Thoracic aorta (tissue), 2 donors: ENCODE measurements at places on chromosomes 12 and 14.

DNA sequence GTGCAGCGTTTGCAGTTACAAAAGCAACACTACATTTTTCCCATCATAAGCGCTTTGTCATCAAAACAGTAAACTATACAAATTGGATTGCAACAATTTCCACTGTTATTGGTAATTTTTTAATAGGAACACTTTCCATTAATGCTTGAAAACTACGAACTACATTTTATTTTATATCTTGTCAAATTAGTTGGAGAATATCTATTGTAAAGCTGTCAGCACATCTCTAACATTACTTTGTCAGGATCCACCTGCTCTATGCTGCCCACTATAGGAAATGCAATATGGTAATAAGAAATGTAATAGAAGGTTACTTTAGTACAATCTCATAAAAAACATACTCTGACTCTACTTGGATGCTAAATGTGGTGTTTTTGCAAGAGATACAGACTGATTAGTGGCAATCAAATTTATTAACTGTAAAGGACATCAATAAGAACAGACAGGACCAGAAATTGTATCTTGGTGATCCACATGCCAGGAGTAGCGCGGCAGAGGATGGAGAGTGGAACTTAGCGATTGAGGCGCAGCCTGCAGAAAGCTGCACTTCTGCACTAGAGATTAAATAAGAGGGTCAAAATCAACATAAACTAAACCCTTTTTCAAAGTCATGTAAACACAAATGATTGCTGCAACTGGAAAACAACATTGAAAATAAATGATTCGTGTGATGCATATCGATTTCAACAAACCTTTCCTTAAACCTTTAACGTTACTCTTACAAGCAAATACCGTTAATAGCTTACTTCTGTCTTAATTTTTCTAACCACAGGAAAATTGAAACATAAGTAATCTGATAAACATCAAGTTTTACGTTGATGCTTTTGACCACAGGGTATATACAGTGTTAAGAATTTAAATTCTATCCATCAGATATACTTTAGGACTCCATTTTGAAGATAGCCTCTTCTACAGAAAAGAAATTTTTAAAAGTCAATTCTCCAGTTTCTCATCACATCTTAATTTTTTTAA lies 3.6 kb upstream of the ARID2 start:
- DNase-seq: no peak

- DNase-seq: no peak
Observed at GRCh38 chr12:75471902-75472890, 8.4 kb upstream of the GLIPR1 start.

DNA sequence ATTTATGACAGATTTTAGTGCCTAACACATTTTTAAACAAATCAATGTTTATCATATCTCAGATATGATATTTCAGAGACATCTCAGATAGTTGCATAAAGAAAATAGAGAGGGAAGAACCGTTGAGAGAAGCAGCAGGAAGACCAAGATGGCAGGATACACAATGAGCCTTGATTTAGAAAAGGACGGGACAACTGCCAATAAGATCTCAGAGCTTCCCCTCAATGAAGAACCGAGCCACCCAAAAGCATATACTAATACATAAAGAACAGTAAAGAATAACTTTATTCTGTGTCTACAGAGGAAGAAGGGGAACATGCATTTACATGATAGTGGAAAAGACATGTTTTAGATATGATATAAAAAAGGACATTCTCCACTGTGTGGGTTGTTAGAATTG lies 375.9 kb upstream of the SOX5 start:
- no peak for DNase-seq

DNA sequence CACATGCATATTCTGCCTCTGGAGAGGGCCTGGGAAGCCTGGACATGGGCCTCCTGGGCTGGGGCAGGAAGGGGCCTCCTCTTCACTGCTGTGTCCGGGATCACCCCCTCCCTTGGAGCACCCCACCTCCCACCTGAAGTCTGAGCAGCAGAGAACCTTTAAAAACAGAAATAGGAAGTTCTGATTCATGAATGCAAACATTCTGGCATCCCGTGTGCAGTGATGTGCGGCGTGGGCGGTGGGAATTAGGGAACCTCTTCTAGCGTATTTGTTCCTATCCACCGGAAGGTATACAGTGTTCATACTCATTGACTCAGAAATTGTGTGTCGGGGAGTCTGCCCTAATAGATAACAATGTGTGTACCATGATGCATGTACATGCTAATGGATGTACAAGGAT lies 46.2 kb downstream of the C14orf132 start:
- no peak for DNase-seq

GRCh38 chr12:12441843-12442461 lies 85.1 kb downstream of the BORCS5 start:
- no peak for DNase-seq

DNA sequence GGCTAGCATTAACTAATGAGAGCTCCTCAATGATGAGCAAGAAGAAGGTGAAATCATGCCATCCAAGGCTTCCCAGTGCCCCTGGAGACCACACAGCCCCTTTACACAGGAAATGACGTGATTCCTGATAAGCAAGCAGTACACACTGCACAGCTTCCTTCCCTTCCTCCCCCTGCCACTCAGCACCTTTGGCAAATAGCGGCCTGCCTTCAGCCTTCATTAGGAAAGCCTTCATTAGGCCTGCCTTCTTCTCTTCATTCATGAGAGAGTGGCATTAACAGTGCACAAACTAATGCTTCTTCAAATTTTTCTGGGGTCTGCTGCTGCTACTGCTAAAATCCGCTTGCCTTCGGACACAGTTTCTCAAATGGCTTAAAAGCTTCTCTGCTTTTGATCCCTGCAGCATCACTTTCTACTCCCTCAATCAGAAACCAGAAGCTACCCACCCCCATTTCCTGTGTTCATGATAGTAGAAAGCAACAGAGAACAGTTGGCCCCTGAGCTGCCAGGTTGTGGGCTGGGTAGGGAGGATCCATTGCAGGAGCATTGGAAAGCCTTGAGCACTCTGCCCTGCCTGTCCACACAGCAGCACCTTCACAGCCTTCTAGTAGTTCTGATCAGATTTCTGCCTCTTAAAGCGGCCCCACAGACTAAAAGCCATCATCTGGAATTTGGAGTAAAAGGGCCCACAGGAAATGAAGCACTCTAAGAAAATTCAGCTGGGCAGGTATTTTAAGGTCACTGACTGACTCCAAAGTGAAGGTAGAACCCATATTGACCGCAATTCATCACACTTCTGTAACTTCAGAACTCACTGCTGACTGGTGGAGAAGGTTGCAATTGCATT lies 103.8 kb upstream of the ETV6 start:
- DNase-seq: no peak

DNA sequence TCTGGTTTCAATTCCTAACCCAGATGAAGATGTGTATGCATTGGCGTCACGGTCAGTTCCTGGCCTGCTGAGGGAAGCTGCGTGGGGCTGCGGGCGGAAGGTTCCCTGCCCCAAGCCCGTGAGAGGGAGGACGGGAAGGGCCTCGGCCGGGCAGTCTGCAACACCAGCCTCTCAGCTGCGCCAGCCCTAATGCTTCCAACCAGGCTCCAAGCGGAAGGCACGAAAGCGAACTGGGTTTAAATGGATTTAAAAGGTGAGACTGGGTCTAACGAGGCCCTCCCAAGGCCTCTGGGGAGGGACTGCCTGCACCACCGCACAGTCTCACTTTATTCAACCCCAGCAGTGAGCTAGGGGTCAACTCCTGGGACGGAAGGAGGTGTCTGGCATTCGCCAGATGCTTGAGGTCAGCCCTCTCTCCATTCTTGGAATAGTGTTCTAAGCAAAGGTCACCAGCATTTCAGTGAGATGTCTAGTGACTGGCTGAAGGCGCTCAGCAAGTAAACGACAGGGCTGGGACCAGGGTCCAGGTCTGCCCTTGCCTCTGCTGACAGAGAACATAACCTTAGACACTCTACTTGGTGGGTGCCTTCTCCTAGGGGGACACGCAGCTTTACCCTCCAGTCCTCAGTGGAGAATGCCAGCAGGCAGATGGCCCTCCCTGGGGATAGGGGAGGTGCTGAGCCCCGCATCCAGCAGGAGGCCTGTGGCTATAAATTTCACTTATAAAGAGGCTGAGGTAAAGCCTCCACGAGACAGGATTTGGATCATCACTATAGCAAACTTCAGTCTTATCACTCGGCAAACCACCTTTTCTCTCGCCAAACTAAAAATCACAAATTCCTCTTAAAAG lies 92.2 kb downstream of the PIWIL1 start:
- no peak for DNase-seq

DNA sequence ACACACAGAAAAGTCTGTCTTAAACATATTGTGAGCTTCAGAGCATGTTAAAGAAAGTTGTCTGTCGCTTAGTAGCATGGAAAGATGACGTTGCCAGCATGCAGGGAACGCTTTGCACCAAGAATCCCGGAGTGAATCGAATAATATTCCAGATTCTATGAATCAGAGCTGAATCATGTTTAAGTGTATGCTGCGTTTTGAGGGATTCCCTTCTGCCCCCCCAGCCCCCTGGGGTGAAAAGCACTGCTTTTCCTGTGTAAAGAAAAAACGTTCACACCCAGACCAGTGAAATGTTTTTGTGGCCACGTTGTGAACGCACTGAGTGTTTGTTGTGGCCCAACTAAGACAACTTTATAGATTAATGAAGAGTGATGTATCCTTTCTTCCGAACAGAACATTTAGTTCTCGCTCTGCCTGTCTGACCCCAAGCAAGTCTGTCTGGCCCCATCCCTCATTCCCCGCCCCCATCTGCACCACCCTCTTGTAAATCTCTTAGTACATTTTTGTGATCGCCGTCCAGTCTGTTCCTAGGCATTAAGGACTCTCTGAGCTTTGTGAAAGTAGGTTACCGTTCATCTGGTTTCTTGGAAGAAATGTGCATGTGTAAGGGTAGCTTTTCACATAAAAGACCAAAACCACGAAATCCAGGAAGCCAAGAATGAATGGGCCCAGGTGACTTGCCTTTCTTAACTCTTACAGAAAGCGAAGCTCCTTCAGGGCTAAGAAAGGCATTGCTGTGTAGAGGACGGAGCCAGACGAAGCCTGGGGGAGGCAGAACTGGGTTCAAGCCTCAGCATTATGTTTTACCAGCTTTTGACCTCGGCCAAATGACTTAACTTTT lies 103.0 kb downstream of the SAMD4A start:
- no peak for DNase-seq

DNA sequence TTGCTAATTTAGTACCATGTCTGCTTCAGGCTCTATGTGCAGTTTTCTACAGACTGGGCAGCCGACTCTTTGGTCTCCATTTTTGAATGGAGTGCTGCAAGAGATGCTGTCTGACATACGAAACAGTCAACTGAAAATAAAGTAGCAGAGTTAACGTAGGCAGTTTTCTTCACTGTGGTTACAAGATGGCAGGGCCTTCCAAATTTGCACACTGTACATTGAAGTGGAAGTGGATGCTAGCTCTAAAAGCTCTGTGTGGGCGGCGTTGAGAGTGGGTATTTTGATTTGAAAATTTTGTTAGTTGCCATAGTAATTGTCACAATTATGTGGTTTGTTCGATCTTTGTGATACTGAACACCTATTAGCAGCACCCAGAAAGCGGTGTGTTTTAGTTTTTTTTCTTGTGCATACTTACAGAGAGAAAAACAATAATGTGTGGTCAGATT lies 154.9 kb upstream of the ATP2B1 start:
- no peak for DNase-seq

GRCh38 chr14:34238610-34239009 lies 223.4 kb downstream of the SPTSSA start:
- DNase-seq: no peak

DNA sequence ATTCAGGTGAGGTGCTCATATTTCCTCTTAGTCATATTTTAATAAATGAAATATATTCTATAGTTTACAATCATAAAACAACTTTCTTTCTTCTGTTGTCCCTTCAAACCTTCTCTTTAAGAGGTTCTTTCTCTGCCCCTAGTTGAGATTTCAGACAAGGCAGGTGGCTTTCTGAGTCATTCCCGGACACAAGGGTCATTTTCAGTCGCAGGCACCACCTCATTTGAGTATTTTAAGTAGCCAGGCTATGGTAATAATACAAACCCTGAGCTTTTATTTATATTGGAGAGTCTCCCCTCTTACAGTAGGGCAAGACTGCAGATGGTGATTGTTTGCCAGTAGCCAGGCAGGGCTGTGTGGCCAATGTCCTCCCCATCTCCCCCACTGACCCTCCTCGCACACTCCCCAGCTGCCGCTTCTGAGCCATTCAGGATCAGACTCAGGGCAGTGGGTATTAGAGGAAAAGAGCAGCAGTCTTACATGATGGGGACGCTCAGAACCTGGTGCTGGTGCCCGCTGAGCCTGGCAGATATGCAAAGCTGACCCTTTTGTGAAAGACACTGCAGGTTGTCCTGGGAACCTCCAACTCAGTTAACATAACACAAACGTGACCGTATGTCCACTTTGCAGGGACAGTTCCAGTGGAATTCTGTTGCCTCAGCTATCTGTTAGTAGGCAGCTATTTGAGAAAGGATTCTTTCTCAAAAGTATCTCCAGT lies 101.1 kb upstream of the BCL2L14 start:
- DNase-seq: no peak

GRCh38 chr12:102487226-102487625 lies 6.9 kb upstream of the IGF1 start:
- no peak for DNase-seq

GRCh38 chr12:24444634-24445033 lies 495.2 kb upstream of the SOX5 start:
- DNase-seq: no peak

DNA sequence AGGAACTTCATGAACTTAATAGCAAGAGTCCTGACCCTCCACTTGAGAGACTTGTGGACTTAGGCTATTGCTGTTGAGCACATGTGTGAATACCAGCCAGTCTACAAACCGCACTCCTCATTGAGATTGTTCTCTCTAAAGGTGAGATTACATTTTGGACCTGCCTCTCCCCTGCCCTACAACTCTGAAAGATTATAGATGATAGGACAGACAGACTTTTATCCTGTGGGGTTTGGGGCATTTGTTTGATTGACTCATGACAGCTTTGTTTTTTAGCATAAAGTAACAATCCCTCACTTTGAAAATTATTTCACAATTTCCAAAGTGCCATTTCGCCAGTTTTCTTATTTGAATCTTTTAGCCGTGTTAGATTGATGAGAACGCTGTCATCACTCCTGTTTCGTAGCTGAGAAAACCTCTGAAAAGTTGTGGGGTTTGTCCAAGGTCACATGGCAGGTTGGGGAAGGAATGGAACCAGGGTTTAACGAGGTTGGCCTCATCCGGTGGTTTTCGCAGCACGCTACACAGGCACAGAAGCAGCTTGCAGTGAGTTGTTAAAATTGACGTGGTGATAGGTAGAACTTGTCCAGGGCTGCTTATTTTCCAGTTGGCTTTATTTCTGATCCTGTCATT lies 836 bp downstream of the EVL start:
- DNase-seq: no peak

GRCh38 chr12:71556875-71557274 lies 106.8 kb downstream of the ZFC3H1 start:
- DNase-seq: no peak
